Activated CD4-positive, alpha-beta T cell treated with anti-CD3 and anti-CD28 coated beads, Interleukin-2, amount 10 ng/mL, durations not matched to agents 24 days and 14 days (primary cell): ENCODE measurements at places on chromosomes 6 and 20. TPM values are rescaled to one million over a fixed set of nuclear protein-coding genes. Genes with fewer than 3 reads are reported as not detected.

DNA sequence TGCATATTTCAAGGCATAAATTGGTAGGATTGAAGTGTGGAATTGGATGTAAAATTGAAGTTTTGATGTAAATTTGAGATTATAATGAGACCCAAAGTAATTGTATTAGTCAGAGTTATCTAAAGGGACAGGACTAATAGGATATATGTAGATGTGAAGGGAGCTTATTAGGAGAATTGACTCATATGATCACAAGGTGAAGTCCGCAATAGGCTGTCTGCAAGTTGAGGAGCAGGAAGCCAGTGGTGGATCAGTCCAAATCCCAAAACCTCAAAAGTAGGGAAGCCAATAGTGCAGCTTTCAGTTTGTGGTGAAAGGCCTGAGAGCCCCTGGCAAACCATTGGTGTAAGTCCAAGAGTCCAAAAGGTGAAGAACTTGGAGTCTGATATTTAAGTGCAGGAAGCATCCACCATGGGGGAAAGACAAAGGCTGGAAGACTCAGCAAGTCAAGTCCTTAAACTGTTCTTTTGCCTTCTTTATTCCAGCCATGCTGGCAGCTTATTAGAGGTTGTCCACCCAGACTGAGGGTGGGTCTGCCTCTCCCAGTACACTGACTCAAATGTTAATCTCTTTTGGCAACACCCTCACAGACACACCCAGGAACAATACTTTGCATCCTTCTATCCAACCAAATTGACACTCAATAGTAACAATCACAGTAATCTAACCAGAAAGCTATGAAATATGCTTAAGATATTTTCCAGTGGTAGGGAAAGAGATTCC is 442.6 kb upstream of the PTCHD4 start:
- no peak for DNase-seq
- no peaks in the 10 kb centered on the region for H3K27me3 ChIP-seq

- H3K4me1 ChIP-seq: no peaks in the 10 kb centered on the region
- peaks cover 29% of the 10 kb centered on the region for H3K27me3 ChIP-seq
- H3K27ac ChIP-seq: no peak overlapping the region
- H3K4me3 ChIP-seq: no peak overlapping the region
- no peak for DNase-seq
Measured at GRCh38 chr20:45235995-45236394, 14.8 kb downstream of the SEMG2 start.

GRCh38 chr6:2596222-2596621 is 154.5 kb downstream of the MYLK4 start:
- H3K27ac ChIP-seq: no peak overlapping the region
- peaks cover 15% of the 10 kb centered on the region for H3K27me3 ChIP-seq
- DNase-seq: no peak
- no peak overlapping the region for H3K4me3 ChIP-seq

GRCh38 chr6:150928882-150929281 is 63.4 kb downstream of the MTHFD1L start:
- H3K27me3 ChIP-seq: no peaks in the 10 kb centered on the region
- H3K27ac ChIP-seq: no peak overlapping the region
- no peak for DNase-seq

The SMLR1 gene
- not detected in 2 replicates for total RNA-seq

The SLC22A23 gene
- 0.07 and 0.12 TPM in 2 replicates for total RNA-seq

The SLC17A9 gene
- total RNA-seq: 13.0 and 14.0 TPM in 2 replicates
